ENCODE measurements at places on chromosomes 3 and 15.

- DNase-seq: no peak
These were observed 19.0 kb downstream of the STOML1 start for GRCh38 chr15:73972984-73973682.

GRCh38 chr3:154783521-154783931 lies 296.6 kb upstream of the MME start:
- no peak for DNase-seq

DNA sequence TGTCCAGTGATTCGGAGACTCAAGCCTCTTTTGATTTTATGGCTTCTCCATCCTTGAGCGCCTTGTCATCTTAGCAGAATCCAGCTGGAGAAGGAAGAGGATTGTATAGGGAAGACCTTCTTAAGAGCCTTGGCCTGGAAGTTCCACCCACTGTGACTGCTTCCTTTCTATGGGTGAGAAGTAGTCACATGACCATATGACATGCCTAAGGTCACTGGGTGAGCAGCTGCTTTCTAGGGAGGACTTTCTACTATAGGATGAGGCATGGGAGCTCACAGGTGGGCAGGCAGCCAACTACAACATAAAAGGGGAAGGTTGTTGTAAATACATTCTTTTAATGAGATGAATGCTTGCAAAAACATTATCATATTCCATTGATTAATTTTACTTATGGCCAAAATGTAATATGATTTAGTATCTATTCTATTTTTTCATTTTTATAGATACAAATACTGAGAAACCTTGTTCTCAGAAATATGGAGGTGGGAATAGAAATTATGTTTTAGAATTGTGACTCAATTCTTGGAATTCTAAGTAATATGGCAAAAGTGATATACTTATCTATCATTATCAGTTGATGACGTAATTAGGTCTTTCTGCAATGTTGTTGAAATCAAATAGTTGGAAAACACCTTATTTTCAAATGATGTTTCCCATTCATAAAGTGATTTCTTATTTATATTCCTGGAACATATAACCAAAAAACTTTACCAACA lies 53.6 kb upstream of the MINAR1 start:
- no peak for DNase-seq

GRCh38 chr3:23648326-23648995 lies 157.3 kb upstream of the UBE2E1 start:
- DNase-seq: no peak

GRCh38 chr3:60696428-60697125 lies 554.7 kb downstream of the FHIT start:
- DNase-seq: no peak

DNA sequence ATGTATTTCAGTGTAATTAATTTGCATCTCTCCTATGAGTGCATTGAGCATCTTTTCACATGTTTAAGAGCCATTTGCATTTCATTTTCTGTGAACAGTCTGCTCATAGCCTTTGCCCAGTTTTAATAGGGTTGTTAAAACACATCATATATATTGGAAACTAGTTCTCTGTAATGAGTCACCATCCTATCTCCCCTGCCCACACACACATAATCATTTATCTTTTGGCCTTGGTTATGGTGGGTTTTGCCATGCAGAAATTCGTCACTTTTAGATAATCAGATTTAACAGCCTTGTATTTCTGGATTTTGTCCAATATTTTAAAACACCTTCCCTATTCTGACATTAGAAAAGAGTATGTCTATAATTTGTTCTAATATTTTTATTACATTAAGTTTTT lies 11.9 kb upstream of the CHRM5 start:
- DNase-seq: no peak

- no peak for DNase-seq
These were observed 36.1 kb downstream of the LSM3 start for GRCh38 chr3:14214764-14215163.

- DNase-seq: no peak
These were observed 159.4 kb upstream of the SMAD3 start for GRCh38 chr15:66905954-66906353.

DNA sequence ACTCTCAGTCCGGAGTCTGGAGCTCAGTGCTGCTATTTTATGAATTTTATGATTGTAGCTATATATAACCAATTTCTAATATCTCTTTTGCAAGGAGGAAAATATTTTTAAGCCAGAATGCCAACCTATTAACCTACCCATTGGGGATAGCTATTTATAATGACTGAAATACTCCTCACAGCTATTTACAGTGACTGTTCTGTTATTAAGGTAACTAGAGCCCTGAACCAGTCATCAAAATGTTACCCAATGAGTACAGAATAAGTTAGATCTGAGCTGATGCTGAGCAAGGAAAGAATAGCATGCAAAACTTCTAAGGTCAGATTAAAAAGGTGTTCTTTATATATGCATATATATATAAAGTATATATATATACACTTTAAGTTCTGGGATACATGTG lies 79.6 kb upstream of the PPP2R3A start:
- DNase-seq: no peak

GRCh38 chr3:126445506-126445905 lies 30.2 kb downstream of the ZXDC start:
- DNase-seq: no peak

GRCh38 chr3:53772562-53772961 lies 73.7 kb downstream of the CHDH start:
- DNase-seq: no peak

DNA sequence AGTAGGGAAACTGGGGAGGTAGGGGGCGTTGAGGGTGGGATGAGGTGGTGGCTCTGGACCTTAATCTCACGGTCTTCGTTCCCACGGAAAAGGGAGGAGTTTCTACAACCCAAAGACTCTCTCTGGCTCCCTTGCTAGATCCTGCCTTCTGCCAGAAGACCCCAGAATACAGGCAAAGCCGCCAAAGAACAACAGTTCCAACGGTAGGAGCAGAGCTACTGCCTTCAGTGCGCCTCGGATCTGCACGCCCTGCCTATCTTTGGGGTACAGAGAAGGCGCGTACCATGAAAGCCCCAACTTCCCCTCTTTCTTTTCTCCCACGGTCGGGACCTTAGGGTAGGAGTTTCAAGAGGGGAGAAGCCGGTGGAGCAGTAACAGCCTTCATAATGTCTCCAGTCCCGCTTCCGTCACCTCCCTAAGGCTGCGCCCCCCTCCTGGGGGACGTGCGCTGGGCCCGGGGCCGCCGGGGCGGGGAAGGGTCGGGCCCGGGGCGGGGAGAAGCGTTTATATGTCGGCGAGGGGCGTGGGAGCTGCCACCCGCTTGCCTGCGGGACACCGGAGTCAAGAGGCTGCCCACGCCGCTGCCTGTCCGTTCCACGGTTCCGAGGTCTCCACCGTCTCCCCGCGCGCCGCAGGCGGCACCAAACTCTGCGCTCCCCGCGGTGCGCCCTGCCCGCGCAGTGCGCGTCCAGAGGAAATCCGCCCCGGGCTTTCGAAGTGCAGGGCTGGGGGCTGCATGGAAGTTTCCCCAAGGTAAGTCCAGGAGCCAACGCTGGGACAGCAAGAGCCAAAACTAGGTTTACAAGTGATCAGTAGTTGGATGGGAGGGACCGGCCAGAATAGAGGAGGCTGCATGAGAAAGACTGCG lies at the start of gene COL6A6:
TSS of gene COL6A6 (plus strand) at position 533 of the 868 bp plus-strand sequence. CDS start 43,188 bp downstream, outside the sequence.
- no peak for DNase-seq

DNA sequence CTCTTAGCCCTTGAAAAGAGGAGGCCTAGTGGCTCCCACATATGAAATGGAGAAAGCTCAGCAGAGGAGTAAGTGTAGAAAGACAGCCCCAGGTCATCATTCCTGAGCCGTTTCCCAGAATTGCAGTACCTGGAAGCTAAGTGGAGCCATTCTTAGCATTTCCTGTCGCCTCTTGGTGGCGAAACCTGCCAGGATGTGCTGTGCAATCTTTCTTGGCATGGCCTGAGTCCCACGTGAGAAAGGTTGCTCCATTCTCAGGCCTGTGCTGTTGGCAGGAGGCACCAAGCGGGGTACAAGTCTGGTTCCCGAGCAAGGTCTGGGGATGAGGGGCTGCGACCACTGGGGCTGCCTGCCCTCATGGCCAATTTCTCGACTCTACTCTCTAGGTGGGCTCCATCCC lies 207.2 kb upstream of the TPM1 start:
- no peak for DNase-seq

GRCh38 chr15:99717161-99718009 lies 15.9 kb downstream of the LYSMD4 start:
- no peak for DNase-seq

DNA sequence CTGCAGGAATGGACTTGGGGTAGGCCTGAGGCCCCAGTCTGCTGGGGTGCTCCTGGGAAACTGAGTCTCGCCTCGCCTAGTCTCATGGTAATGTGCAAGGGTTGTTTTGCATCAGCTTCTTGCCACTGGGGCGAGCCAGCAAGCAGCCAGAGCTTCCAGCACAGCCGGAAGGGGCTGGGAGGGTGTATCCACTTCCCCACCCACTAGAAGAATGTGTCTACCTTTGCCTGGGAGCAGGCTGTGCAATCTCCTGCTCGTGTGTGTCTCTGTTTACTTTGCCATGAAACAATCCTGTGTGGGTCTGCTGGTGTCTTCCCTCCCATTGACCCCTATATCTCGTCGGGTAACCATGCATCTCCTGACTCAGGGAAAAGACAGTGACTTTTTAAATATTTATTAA lies 21.8 kb upstream of the ERICH6 start:
- peak; percentile 72 for DNase-seq

DNA sequence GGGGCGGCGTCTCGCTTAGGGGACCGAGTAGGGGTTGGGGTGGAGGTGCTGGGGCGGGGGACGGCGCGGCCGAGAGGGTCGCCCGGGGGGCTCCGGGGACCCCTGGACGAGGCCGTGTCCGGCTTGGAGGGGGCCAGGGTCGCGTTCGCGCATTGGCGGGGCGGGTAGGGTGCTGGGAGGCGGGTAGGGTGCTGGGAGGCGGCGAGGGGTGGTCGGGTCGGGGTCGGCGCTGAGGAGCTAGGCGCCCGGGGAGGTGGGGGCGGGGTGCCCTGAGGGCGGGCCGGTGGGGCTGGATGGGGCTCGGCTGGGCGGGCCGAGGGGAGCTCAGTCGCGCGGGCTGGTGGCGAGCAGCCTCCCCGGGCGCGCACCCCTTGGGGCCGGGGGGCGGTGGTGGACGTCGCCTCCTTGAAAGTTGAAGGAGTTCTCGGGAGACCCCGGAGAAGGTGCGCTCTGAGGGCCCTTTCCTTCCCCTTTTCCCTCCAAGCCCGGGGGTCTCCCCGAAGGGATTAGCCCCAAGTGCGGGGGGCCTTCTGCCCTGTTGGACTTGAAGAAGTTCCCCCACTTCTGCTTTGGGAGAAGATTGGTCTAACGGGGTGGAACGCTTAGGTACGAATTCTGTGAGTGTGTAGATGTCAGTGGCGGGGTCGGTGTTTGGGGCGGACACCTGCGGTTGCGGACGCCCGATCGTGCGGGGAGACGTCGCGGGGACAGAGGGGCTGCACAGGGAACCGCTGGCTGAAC lies 543 bp downstream of the MEF2A start:
- no peak for DNase-seq

DNA sequence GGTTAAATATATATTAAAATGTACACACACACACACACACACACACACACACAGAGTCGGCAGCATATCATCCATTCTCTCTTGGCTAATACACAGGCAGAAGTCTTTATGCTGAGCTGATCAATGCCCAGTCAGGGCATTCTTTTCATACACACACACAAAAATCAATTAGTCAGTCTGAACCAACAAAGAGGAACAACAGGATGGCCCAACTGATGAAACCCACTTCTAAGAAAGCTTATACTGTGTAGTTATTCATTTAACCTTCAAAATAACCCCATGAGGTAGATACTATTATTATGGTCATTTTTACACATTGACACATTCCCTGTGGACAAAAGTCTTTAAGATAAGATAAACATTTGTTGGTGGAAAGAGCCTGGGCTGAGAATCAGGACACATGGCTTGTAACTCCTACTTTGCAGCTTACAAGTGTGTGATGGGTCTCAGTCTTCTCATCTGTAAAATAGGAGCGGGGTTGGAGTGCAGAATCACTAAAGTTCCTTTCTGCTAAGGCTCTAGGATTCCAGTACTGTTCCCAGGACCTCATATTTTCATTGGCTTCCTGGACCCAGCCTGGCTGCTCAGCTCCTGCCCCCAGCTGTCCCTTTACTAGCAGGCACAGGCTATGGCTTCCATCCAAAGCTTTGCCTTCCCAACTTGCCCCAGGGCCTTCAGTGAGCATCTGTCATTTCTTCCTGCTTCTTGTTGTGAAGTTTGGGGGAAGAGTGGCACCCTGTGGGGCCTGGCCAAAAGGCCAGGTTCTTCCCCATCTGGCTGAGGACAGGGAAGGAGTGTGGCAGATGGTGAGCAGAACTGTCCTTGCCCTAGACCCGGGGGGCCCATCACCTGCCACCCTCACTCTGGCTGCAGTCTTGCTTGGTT lies 27.2 kb upstream of the GLCE start:
- no peak for DNase-seq

DNA sequence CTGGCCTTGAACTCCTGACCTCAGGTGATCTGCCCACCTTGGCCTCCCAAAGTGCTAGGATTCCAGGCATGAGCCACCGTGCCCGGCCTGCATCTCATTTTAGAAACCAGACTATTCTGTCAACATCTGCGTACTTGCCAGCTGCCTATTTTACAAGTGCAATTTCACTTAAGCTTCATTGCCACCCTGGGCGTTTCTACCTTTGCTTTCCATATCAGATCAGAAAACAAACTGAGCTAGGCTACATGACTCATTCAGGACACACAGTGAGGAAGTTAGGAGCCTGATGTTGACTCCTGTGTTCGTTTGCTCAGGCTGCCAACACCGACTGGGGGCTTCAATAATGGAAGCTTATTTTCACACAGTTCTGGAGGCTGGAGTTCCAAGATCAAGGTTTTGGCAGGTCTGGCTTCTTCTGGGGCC lies 42.3 kb upstream of the KLHL25 start:
- DNase-seq: peak; percentile 32

GRCh38 chr3:66033241-66034138 lies 5.2 kb downstream of the MAGI1 start:
- no peak for DNase-seq

- DNase-seq: no peak
These were observed 3.2 kb downstream of the MGLL start for GRCh38 chr3:127819086-127819485.

GRCh38 chr15:51227940-51228732 lies 110.3 kb downstream of the CYP19A1 start:
- peak; percentile 47 for DNase-seq
